ENCODE measurements at places on chromosomes 4 and X.

GRCh38 chrX:148517176-148517575, 16.8 kb downstream of the AFF2 start:
- H3K27ac ChIP-seq: no peak overlapping the region
- H3K36me3 ChIP-seq: no peaks in the 10 kb centered on the region
- H3K27me3 ChIP-seq: no peaks in the 10 kb centered on the region
- no peak for DNase-seq

DNA sequence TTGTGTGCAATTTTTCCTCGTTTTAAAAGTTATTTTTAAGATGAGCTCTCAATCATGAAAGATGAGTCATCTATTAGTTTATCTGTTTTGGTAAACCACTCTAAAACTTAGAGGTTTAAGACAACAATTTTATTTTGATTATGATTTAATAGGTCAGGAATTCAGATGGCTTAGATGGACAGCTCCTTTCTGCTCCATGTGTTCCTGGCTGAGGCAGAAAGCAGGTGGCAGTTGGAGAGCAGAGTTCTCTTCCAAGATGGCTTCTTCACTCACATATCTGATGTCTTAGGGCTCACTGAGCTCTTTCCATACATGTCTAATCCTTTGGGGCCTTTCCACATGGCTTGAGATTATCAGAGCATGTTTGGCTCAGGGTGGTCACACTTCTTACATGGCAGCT, 48.3 kb upstream of the GRPR start:
- H3K27me3 ChIP-seq: no peaks in the 10 kb centered on the region
- no peaks in the 10 kb centered on the region for H3K4me1 ChIP-seq
- DNase-seq: no peak
- no peak overlapping the region for H3K4me3 ChIP-seq

DNA sequence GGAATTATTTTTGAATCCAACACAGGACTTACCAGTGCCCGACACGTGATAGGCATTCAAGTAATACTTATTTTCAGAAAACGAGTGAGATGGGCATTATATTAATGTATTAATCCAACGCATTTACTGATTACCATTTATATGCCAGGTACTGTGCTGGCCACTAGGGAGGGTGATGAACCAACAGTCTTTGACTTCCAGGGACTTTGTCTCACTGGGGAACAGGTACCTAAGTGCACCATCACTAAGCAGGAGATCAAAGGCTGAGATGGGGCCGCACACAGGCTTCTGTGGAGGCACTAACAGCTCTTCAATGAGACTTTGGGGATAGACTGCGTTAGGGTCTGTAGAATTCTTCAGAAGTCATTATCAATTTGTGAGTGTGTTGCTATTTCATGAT, 5.7 kb upstream of the TADA2B start:
- no peak overlapping the region for H3K27ac ChIP-seq
- no peak for DNase-seq
- H3K4me1 ChIP-seq: peaks cover 10% of the 10 kb centered on the region
- no peak overlapping the region for H3K4me3 ChIP-seq

DNA sequence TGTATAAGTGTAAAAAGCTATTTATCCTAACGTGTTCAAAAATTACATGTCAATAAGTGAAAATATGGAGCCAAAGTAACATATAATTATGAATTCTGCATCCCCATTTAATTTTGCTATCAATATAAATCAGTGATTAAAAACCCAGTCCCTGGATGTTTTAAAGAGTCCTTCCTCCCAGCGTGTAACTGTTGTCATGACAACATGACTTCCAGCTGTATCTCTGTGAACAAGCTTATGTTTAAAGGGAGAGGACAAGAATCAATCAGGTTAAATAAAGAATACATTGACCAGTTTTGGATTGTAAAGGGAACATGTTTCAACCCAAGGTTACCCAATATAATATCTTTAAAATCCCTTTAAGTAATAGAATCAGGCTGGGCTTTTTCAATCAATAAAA, 219.7 kb downstream of the NSUN7 start:
- H3K27me3 ChIP-seq: peaks cover 14% of the 10 kb centered on the region
- no peaks in the 10 kb centered on the region for H3K4me1 ChIP-seq
- H3K4me3 ChIP-seq: no peak overlapping the region
- H3K27ac ChIP-seq: no peak overlapping the region
- DNase-seq: no peak
- H3K36me3 ChIP-seq: no peaks in the 10 kb centered on the region

- H3K4me3 ChIP-seq: no peak overlapping the region
- H3K27me3 ChIP-seq: no peaks in the 10 kb centered on the region
- H3K4me1 ChIP-seq: no peaks in the 10 kb centered on the region
- DNase-seq: no peak
- no peak overlapping the region for H3K27ac ChIP-seq
- H3K36me3 ChIP-seq: no peaks in the 10 kb centered on the region
Measured at GRCh38 chr4:100816436-100817045, 298.7 kb upstream of the EMCN start.

GRCh38 chr4:47061435-47061834, 30.1 kb downstream of the GABRB1 start:
- DNase-seq: no peak
- H3K27ac ChIP-seq: no peak overlapping the region

- H3K36me3 ChIP-seq: no peaks in the 10 kb centered on the region
- H3K4me1 ChIP-seq: no peaks in the 10 kb centered on the region
- H3K27me3 ChIP-seq: no peaks in the 10 kb centered on the region
- DNase-seq: no peak
Measured at GRCh38 chr4:69532125-69532524, 36.4 kb upstream of the UGT2B4 start.

GRCh38 chrX:23612846-23613245, 54.4 kb upstream of the PRDX4 start:
- no peak overlapping the region for H3K27ac ChIP-seq
- DNase-seq: no peak
- no peaks in the 10 kb centered on the region for H3K4me1 ChIP-seq
- H3K27me3 ChIP-seq: no peaks in the 10 kb centered on the region
- no peak overlapping the region for H3K4me3 ChIP-seq
- H3K36me3 ChIP-seq: no peaks in the 10 kb centered on the region

DNA sequence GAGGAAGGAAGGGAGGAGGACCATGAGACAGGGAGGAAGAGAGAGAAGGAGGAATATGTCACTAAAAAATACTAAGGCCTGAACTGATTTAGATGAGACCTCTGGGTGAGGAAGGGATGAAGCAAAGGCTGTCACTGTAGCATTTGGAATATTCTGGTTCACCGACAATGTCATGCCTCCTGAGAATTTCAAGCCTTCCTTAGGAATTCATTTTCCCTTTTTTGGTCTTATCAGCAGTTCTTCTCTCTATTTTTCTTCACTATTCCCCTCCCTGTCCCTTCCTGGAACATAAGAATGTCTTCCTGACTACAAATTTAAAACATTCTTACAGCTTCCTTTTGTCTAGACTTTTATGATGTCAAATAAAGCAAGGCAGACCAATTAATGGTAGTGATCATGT, 527.8 kb downstream of the INPP4B start:
- H3K27me3 ChIP-seq: no peaks in the 10 kb centered on the region
- H3K4me3 ChIP-seq: no peak overlapping the region
- H3K27ac ChIP-seq: no peak overlapping the region
- no peak for DNase-seq
- peaks cover 65% of the 10 kb centered on the region for H3K36me3 ChIP-seq
- peaks cover 58% of the 10 kb centered on the region for H3K4me1 ChIP-seq

DNA sequence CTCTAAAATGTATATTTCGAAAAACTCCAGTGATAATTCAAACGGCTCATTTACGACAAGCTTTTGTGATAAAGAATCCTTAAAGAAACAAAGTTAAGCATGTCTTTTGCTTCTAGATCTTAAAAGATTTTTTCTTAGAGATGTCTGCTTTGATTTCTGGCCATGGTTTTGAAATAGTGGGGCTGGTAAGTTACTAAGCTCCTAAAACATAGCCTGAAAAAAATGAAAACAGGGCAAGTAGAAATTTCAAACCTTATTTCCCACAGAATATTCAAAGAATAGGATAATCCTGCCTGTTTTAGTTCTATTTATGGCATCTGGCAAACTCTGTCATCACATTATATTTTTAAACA, 318.3 kb downstream of the ARHGAP24 start:
- no peaks in the 10 kb centered on the region for H3K4me1 ChIP-seq
- H3K27me3 ChIP-seq: no peaks in the 10 kb centered on the region
- no peak for DNase-seq
- no peaks in the 10 kb centered on the region for H3K36me3 ChIP-seq
- H3K4me3 ChIP-seq: no peak overlapping the region

GRCh38 chr4:180455226-180455625, 1788.0 kb upstream of the TENM3 start:
- no peak for DNase-seq
- no peaks in the 10 kb centered on the region for H3K27me3 ChIP-seq
- H3K4me1 ChIP-seq: no peaks in the 10 kb centered on the region
- H3K27ac ChIP-seq: no peak overlapping the region
- H3K4me3 ChIP-seq: no peak overlapping the region

- H3K27me3 ChIP-seq: peaks cover 10% of the 10 kb centered on the region
- peaks cover 31% of the 10 kb centered on the region for H3K4me1 ChIP-seq
- no peak overlapping the region for H3K4me3 ChIP-seq
- DNase-seq: peak; percentile 33
Measured at GRCh38 chr4:139655116-139655515, 10.5 kb upstream of the MGST2 start.

DNA sequence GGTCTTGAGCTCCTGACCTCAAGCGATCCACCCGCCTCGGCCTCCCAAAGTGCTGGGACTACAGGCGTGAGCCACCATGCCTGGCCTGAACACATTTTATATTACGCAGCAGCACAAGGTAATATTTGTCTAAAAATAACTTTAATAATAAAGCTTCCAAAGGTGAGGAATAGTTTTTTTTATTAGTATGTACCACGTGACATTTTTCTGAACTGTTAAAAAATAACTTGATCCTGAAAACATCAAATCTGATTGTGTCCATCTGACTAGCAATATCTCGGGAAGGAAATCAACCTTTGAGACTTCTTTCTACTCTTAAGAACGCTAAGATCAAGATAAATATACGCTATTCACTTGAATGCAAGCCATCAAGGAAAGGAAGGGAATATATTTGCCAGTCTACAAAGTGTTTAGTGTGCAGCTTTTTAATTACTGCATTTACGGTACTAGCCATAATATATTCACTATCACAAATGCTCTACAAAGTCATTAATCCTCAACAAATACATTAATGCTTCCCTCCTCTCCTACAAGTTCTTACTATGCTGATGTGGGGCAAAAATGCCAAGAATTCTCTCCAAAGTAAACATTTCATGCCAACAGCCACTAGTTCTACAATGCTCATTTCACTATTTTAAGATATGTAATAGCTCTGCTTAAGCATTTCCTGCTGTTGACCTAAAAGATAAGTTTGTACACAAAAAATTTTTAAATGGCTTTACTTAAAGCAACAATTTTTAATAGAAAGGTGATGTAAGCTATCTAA, 143.6 kb downstream of the APBB2 start:
- DNase-seq: no peak
- no peak overlapping the region for H3K27ac ChIP-seq
- no peak overlapping the region for H3K4me3 ChIP-seq
- no peaks in the 10 kb centered on the region for H3K27me3 ChIP-seq
- no peaks in the 10 kb centered on the region for H3K36me3 ChIP-seq

DNA sequence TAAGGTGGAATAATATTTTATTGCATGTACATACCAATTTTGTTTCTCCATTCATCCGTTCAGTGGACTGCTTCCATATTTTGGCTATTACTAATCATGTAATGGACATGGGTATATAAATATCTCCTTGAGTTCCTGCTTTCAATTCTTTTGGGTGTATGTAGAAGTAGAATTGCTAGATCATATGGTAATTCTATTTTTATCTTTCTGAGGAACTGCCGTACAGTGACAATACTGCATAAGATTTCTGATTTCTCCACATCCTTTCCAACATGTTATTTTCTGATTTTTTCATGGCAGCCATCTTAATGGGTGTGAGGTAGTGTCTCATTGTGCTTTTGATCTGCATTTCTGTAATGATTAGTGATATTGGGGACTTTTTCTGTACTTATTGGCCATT, 19.2 kb downstream of the ALPK1 start:
- no peak for DNase-seq
- no peak overlapping the region for H3K27ac ChIP-seq
- H3K36me3 ChIP-seq: peaks cover 21% of the 10 kb centered on the region
- H3K4me1 ChIP-seq: peaks cover 6% of the 10 kb centered on the region

GRCh38 chr4:90174621-90175023, 47.4 kb downstream of the CCSER1 start:
- H3K4me1 ChIP-seq: no peaks in the 10 kb centered on the region
- no peaks in the 10 kb centered on the region for H3K27me3 ChIP-seq
- no peaks in the 10 kb centered on the region for H3K36me3 ChIP-seq
- no peak for DNase-seq
- H3K27ac ChIP-seq: no peak overlapping the region

DNA sequence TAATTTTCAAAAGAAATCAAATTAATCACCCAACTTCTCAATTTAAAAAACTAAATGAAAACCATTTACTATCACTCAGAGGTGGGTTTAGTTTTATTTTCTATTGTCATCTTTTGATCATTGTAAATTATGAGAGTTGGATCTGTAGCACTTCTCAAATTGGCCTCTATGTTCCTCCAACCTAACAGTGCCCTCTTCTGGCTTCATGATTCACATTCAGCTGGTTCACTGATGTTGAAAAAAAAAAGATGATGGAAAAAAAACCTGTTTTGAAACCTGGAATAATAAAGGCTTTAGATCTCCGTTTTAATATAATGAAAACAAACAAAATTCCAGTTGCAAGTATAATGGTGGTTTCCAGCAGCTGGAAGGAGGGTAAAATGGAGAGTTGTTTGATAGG, 2.4 kb upstream of the NBDY start:
- peaks cover 2% of the 10 kb centered on the region for H3K36me3 ChIP-seq
- no peak overlapping the region for H3K27ac ChIP-seq
- DNase-seq: peak; percentile 34
- peaks cover 26% of the 10 kb centered on the region for H3K4me1 ChIP-seq

DNA sequence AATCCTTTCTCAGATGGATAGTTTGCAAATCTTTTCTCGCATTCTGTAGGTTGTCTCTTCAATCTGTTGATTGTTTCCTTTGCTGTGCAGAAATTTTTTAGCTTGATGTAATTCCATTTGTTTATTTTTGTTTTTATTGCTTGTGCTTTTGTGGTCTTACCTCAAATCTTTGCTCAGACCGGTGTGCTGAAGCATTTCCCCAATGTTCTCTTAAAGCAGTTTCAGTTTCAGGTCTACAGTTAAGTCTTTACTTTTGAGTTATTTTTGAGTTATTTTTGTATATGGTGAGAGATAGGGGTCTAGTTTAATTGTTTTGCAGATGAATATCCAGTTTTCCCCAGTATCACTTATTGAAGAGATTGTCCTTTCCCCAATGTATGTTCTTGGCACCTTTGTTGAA, 18.2 kb upstream of the SLC25A14 start:
- H3K4me3 ChIP-seq: no peak overlapping the region
- H3K27ac ChIP-seq: no peak overlapping the region
- no peaks in the 10 kb centered on the region for H3K36me3 ChIP-seq
- peaks cover 7% of the 10 kb centered on the region for H3K4me1 ChIP-seq
- H3K27me3 ChIP-seq: peaks cover 17% of the 10 kb centered on the region

- H3K27ac ChIP-seq: no peak overlapping the region
- no peaks in the 10 kb centered on the region for H3K36me3 ChIP-seq
- H3K4me1 ChIP-seq: no peaks in the 10 kb centered on the region
- no peak overlapping the region for H3K4me3 ChIP-seq
- DNase-seq: no peak
- peaks cover 20% of the 10 kb centered on the region for H3K27me3 ChIP-seq
Measured at GRCh38 chrX:72029483-72030411, 102.0 kb downstream of the RTL5 start.

- no peaks in the 10 kb centered on the region for H3K27me3 ChIP-seq
- H3K4me3 ChIP-seq: peak overlapping the region; percentile 39
- peak overlapping the region; percentile 91 for H3K27ac ChIP-seq
- DNase-seq: peak; percentile 64
- peaks cover 62% of the 10 kb centered on the region for H3K36me3 ChIP-seq
- H3K4me1 ChIP-seq: peaks cover 27% of the 10 kb centered on the region
Measured at GRCh38 chrX:357693-358471, 28.8 kb downstream of the PPP2R3B start.
